ENCODE measurements at places on chromosomes 2 and 18.

- peaks cover 17% of the 10 kb centered on the region for H3K4me1 ChIP-seq
- no peak for DNase-seq
- H3K36me3 ChIP-seq, result no peaks in the 10 kb centered on the region
- no peaks in the 10 kb centered on the region for H3K27me3 ChIP-seq
Measured at GRCh38 chr18:43869451-43870008, 592.2 kb upstream of the SYT4 start.

- no peaks in the 10 kb centered on the region for H3K4me1 ChIP-seq
- no peak overlapping the region for H3K4me3 ChIP-seq
- no peaks in the 10 kb centered on the region for H3K27me3 ChIP-seq
- H3K27ac ChIP-seq, result no peak overlapping the region
Measured at GRCh38 chr18:47595831-47596501, 334.5 kb downstream of the SMAD2 start.

DNA sequence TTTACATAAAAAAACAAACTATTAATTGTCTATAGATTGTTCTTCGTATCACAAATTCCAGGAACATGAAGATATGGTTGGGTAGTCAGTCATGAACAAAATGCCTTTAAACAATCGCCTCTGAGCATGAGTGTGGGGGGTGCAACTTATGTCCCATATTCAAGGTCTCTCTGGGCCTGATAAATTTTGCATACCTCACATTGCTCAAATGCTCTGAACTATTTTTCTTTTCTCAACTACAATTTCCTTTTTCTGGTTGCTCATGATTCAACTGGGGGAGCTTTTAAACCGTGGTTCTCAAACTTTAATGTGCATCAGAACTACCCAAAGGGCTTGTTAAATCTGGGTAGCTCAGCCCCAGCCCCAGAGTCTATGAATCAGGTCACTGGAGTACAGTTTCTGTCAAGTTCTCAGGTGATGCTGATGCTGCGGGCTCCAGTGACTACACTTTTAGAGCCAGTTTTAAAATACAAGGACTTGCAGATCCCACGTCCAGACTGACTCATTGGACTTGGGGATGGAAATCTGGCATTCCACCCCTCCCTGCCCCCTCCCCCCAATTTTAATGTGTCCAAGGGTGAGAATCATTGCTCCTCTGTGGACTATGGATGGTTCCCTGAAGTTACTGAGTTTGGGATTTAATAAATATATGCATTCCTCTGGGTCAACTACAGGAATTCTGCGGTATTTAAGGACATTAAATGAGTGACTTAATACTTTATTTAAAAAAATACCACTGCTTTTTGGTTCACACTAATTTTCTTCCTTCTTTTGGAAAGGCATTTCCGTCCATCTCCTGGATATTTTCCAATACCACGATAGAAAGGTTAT lies 1.5 kb upstream of the GPD2 start:
- H3K36me3 ChIP-seq, result no peaks in the 10 kb centered on the region
- H3K4me1 ChIP-seq, result peaks cover 23% of the 10 kb centered on the region
- H3K4me3 ChIP-seq, result peak overlapping the region; percentile 72
- DNase-seq, result no peak
- no peaks in the 10 kb centered on the region for H3K27me3 ChIP-seq
- H3K27ac ChIP-seq, result peak overlapping the region; percentile 97

DNA sequence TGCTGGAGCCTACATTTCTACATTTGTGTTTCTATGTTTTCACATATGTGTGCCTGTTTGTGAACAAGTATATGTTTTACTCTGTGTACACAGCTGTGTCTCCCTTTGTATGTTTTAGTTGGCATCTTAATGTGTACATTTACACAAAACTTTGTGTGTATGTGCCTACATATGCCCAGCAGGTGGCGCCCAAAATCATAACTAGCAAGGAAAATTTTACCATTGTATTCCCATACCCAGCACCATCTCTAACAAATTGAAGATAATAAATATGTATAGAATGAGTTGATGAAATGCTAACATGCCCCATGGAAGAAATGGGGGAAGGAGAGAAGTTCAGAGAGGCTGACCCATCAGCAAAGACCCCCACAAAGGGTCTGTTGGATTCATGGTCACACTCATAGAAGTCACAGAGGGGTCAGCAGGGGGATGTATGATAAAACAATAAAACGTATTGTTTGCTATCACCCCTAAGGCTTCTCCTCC lies 48.1 kb downstream of the PKDCC start:
- peak; percentile 72 for DNase-seq
- peaks cover 22% of the 10 kb centered on the region for H3K4me1 ChIP-seq
- H3K27me3 ChIP-seq, result no peaks in the 10 kb centered on the region
- no peak overlapping the region for H3K4me3 ChIP-seq
- no peak overlapping the region for H3K27ac ChIP-seq

GRCh38 chr2:240581811-240582210 lies 4.7 kb upstream of the CAPN10 start:
- H3K27me3 ChIP-seq, result no peaks in the 10 kb centered on the region
- no peak for DNase-seq
- H3K27ac ChIP-seq, result peak overlapping the region; percentile 96
- H3K4me3 ChIP-seq, result peak overlapping the region; percentile 12

DNA sequence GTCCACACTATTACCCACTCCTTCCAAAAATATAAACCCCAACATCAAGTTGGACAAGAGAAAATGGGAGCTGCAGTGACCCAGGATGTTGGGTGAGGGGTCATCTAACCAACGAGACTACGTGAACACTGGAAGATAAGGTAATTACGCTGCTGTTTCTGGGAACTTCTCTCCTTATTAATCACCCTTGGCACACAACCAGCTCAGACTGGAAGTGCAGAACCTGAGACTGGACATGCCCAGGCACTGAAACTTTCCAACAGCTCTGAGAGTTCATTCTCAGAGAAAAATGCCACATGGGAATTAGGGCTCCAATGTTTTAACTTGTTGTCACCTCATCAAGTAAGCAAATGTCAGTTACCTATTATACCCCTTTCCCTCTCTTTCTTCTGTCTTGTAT lies 135.3 kb downstream of the CCDC148 start:
- H3K27me3 ChIP-seq, result no peaks in the 10 kb centered on the region
- no peak for DNase-seq
- no peaks in the 10 kb centered on the region for H3K36me3 ChIP-seq
- no peak overlapping the region for H3K4me3 ChIP-seq
- H3K27ac ChIP-seq, result no peak overlapping the region

Measured in tibial nerve (tissue), 4 donors.